Muscle of arm (tissue), 14 donors: ENCODE measurements at places on chromosomes 16 and 17.

DNA sequence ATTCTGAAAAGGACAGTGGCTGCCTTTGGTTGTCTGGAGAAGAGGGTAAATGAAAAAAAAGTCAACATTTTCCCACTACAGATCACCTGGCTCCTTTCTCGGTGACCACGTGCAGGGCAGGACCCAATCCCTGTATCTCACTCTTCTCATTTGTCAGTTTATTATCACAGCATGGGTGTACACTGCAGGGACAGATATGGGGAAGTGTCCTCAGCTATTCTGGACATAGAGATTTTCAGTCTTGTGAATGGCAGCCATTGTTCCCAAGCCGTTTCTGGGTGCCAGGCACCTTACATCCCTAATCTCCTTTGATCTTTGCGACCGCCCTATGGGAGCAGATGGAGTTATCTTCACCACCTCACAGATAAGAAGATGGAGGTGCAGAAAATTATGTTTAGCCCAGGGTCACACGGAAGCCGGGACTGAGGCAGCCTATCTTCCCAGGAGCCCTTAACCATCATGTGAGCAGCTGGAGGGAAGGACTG lies 7.2 kb downstream of the ADORA2B start:
- no peak for DNase-seq

GRCh38 chr17:66627985-66628384 lies 206.9 kb upstream of the CACNG5 start:
- no peak for DNase-seq

- no peak for DNase-seq
Observed at GRCh38 chr17:49132317-49132698, 261 bp upstream of the B4GALNT2 start.

DNA sequence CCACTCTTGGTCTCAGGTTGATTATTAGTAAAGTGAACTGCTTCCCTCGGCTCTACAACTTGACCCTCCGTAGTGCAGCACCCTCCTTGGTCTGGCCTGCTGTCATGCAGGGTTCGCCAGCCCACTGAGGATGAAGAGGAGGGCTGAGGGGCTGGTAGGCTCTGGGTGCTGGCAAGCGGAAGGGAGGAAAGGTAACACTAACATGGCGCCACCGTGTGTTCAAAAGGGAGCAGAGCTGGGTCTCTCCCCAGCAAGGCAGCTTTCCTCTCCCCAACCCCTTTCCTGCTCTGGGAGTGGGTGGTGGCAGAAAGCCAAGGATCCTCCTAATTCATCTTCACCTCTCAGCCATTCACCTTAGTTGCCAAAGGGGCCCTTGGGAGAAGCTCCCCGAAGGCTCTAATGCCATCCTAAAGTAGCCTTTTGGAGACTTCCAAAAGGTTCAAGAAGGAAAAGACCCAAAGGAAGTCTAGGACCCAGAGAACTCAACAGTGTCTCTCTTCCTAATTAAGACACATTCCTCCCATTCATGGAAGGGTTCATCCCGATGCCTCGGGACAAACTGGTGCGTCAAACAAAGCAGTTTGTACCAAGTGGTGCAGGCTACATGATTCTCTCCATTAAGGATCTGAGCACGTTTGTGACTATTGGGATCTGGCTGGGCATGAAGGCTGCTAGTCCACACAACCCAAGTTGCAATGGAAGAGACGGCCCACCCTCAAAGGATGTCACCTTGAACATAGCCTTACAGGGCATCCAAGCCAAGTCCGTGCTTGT lies 90.8 kb upstream of the TOB1 start:
- DNase-seq: peak; percentile 64

- DNase-seq: no peak
Observed at GRCh38 chr17:28328325-28328724, 6.9 kb downstream of the IFT20 start.

- no peak for DNase-seq
Observed at GRCh38 chr16:54287131-54288029, 793 bp upstream of the IRX3 start.

GRCh38 chr17:35068249-35068648 lies 4.7 kb upstream of the RFFL start:
- no peak for DNase-seq

DNA sequence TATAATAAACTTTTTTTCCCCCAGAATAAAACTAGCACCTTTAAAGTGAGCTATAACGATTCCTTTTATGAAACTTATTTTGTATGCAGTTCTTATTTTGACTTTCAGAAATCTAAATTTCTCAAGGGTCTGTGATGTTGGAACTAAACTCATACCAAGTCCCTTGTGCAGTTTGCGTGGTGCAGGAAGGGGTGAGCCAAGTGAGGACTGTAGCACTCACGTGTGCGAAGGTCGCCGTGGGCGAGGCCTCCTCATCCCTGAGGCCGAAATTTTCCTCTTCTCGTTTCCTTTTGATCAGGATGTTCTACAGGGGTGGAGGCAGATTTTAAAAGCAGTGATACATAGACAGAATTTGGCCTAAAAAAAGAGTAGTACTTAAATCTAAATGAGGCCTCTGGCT lies 73.7 kb downstream of the RPTOR start:
- DNase-seq: no peak

GRCh38 chr17:2894782-2895181 lies 98.5 kb downstream of the RAP1GAP2 start:
- no peak for DNase-seq

DNA sequence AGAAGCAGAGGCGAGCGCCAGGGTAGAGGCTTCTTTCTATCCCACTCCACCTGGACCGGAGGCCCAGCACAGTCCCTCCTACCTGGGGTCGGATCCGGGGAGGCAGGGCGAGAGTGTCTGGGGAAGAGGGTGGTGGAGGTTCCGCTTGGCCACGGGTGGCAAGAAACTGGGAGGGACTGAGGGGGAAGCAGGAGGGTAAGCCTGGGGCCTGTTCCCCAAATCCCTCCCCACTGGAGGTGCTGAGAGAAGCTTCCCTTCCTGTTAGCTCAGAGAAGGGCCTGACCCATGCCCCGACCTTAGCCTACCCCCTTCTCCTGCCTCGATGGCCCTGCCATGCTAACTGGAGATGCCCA lies 1.8 kb upstream of the TPPP3 start:
- DNase-seq: no peak

- no peak for DNase-seq
Observed at GRCh38 chr16:14495213-14496046, 134.6 kb downstream of the PARN start.

DNA sequence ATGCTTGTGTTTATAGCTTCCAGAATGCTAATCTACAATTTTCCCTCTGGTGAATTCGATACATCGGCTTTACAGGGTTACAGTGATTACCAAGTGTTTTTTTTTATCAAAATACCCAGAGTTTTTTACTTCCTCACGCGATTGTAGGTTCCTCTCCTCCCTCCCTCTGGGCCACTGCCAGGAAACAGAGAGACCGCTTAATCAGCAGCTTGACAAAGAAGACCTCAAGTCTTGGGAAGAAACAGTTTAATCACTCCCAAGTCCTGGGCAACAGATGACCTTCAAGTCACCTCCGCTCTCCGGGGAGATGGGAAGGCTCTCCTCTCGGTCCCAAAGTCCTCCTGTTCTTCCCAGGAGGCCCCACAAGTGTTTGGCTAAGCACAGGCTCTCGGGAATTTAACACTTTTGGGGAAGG lies 23.5 kb downstream of the SMTNL2 start:
- peak; percentile 67 for DNase-seq

GRCh38 chr17:56851008-56851407 lies 17.1 kb downstream of the DGKE start:
- no peak for DNase-seq
